ENCODE measurements at places on chromosomes 1 and 21. TPM values are rescaled to one million over a fixed set of nuclear protein-coding genes. Genes with fewer than 3 reads are reported as not detected.

The FBLIM1 gene
- 114 TPM for total RNA-seq

The RIPPLY3 gene
- not detected for total RNA-seq

The ALPL gene
- 1.7 TPM for total RNA-seq

The RPTN gene
- total RNA-seq = not detected

The LENEP gene
- total RNA-seq = not detected

The FLG2 gene
- not detected for total RNA-seq

The MAP1LC3C gene
- not detected for total RNA-seq

The SCAMP3 gene
- total RNA-seq = 73.5 TPM

The FAM163A gene
- total RNA-seq = 0.26 TPM

The ARHGAP30 gene
- total RNA-seq = not detected

The HHIPL2 gene
- not detected for total RNA-seq

The LCE6A gene
- total RNA-seq = not detected

The PRELP gene
- under 0.01 TPM for total RNA-seq

The CNTN2 gene
- not detected for total RNA-seq

Data from epithelial cell of alveolus of lung (primary cell).